Activated naive CD8-positive, alpha-beta T cell treated with anti-CD3 and anti-CD28 coated beads, Interleukin-2, amount 50 U/mL, for 16 hours (primary cell): ENCODE measurements at places on chromosomes 3 and 15.

DNA sequence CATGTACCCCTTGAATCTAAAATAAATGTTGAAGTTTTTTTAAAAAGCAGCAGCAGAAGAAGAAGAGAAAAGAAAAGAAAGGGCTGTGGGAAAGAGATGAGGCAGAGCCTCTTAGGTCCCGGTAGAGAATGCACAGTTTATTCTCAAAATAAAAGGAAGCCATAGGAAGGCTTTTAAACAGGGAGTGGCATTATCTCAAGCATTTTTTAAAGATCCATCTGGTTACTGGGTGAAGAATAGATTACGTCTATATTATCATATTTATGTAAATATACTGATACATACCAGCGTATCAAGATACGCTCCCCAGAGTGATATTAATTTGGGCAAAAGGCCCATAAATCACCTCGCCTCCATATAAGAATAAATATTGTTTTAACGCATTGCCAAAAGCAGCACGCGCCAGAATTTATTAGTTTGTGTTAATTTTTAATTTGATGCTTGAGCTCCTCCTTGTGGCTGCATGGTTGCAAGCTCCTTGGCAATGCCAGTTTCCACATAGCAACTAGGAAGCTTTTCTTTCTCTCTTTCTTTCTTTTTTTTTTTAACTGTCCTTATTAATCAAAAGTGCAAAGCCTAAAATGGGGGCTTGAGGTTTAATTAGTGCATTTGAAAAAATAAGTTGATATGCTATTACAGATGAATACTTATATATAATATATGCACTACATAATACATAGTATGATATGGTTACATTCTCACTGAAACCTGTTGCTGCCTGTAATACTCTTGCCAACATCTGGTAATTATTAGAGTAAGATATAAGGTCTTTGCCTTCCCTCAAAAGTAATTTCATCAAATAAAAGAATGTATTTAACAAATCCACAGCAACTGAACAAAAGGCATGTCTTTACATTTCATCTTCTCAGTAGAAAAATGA is 242.8 kb upstream of the UBE2E2 start:
- no peak for DNase-seq

- no peak for DNase-seq
These were observed 42.8 kb upstream of the RNU6-1 start for GRCh38 chr15:67882487-67883233.

DNA sequence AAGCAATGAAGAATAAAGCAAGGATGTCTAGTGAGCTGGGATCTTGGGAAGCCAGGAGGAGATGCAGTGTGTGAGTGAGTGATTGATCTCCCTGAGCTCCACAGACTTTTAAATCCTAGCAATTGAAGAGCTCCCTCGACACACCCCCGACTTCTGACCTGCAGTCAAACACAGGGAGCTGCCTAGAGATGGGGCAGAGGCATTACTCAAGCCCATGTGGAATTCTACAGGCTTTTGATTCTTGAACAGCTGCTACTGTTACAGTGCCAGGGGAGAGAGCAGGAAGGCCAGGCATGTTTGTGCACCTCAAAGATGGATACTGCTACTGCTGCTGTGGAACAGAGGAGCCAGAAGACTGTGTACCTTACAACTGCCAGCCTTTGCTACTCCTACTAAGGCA is 1403.1 kb upstream of the ALCAM start:
- no peak for DNase-seq

GRCh38 chr3:142912402-142913172 is 23.7 kb upstream of the PCOLCE2 start:
- DNase-seq: no peak

GRCh38 chr15:66025015-66025452 is 155.7 kb downstream of the RAB11A start:
- no peak for DNase-seq

- no peak for DNase-seq
These were observed 206.9 kb downstream of the NSUN3 start for GRCh38 chr3:94269763-94270162.

DNA sequence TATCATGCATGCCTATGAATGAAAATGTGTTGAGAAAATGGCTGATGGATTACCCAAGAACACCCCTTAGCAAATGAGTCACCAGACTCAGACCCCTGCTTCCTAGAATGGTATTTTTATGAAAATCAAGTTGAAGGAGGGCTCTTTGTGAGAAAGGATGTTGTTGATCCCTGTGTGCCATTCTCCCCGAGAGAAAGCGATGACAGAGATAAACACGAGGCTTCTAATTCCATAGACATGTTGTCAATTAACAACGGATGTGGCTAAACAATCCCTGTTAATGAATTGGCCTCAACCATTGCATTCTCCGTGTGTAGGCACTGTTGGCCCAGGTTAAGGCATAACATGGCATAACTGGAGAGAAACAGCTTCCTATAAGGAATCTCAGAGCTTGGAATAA is 5.8 kb upstream of the OXTR start:
- DNase-seq: no peak

- DNase-seq: no peak
These were observed 663.7 kb downstream of the AGBL1 start for GRCh38 chr15:86743283-86743903.

DNA sequence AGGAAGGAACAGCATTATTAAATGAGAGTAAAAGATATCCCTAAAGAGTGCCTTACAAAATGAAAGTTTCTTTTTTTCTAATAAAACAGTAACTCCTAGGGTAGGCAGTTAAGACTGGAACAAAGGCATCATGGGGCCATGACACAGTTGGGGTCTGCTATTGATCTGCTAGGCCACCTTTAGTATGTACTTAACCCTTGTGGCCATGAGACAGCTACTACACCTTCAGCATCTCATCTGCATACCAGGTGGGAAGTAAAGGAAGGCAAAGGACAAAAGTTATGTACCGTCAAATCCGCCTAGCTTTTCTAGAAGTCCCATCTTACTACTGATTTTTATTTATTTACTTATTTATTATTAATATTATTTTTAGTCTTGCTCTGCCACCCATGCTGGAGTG is 93.8 kb upstream of the FHIT start:
- DNase-seq: no peak

- DNase-seq: no peak
These were observed 157.4 kb downstream of the SHOX2 start for GRCh38 chr3:157948605-157949383.

- DNase-seq: no peak
These were observed 4.2 kb downstream of the SPG21 start for GRCh38 chr15:64985366-64986033.

- DNase-seq: no peak
These were observed 43.5 kb upstream of the SLC6A11 start for GRCh38 chr3:10772271-10773161.

GRCh38 chr15:75452865-75453702 is 1.6 kb upstream of the SIN3A start:
- peak; percentile 46 for DNase-seq

GRCh38 chr15:78536134-78536533 is 4.1 kb upstream of the PSMA4 start:
- no peak for DNase-seq

GRCh38 chr3:193780810-193781478 is 187.9 kb downstream of the OPA1 start:
- no peak for DNase-seq

DNA sequence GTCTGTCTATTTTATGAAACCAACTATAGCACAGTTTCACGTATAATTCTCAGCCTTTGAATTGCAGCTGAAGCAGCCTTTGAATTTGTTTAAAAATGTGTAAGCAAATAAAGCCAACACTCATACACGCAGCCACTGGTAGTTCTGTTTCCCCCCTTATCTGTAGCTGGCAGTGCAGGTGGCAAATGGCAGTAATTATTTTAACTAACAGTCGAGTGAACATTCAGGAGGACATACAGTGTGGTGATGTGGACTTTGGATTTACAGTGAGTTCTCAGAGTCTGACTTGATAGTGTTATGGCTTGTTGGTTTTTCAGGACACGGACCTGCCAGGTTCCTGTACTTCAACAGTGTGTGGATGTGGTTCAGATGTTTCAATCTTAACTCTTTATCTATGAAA is 64.0 kb upstream of the SKOR1 start:
- DNase-seq: no peak

GRCh38 chr3:180959691-180960090 is 29.8 kb downstream of the DNAJC19 start:
- DNase-seq: no peak

- DNase-seq: no peak
These were observed 6.4 kb downstream of the TEX9 start for GRCh38 chr15:56371495-56372147.

- no peak for DNase-seq
These were observed 131.6 kb upstream of the P2RY1 start for GRCh38 chr3:152703245-152703890.
